ENCODE measurements at places on chromosomes 11 and 22.

GRCh38 chr11:130381317-130381716, 47.1 kb downstream of the ADAMTS8 start:
- DNase-seq, result no peak

- no peak for DNase-seq
These were observed 16.2 kb upstream of the CLDN5 start for GRCh38 chr22:19540394-19540793.

DNA sequence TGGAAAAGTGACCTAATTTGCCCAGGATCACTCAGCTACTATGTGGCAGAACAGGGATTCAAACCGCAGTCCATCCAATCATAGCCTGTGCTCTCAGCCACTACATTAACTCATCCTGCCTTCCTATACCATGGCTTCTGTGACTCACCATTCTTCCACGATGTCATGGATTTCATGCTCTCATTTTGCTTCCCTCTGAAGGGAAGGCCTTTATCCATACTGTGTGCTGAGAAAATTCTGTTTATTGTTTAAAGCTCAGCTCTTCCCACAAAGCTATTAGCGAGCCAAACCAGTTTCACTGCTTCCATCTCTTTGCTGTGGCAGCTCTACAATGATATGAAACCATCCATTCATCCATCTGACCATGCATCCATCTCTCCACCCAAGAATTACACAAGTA, 289.9 kb downstream of the TENM4 start:
- no peak for DNase-seq

DNA sequence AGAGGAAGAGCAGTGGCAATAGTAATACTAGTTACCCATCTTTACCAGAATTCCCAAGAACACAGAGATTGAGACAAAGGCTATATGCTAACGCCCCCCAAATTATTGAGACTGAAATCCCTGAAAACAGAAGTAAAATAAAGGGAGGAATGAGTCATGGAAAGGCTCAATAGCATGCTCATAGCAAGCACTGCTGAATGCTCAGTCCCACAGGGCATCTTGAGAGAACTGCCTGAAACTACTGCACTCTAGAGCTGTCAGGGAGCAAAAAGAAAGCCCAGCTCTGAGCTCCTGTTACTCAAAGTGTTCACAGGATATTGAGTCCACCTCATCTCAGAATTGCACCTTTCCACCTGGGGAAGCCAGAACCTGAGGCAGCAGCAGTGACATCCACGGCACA, 44.1 kb upstream of the FIBIN start:
- no peak for DNase-seq
